Activated CD4-positive, alpha-beta T cell treated with anti-CD3 and anti-CD28 coated beads, Interleukin-2, amount 10 ng/mL, durations not matched to agents 7 days and 5 days (primary cell): ENCODE measurements at places on chromosomes 4 and X. TPM values are rescaled to one million over a fixed set of nuclear protein-coding genes. Genes with fewer than 3 reads are reported as not detected.

Gene ADH1A
- not detected for total RNA-seq

Gene PACRGL
- 11.7 TPM for total RNA-seq

Gene PALLD
- 2.8 TPM for total RNA-seq

Gene ATOH1
- total RNA-seq = not detected

Gene ADRA2C
- total RNA-seq = not detected

Gene GNRHR
- total RNA-seq = not detected

Gene RRH
- 0.22 TPM for total RNA-seq
